ENCODE measurements at places on chromosomes 7 and 10. TPM values are rescaled to one million over a fixed set of nuclear protein-coding genes. Genes with fewer than 3 reads are reported as not detected.
A peak's percentile ranks its signal among the peaks of the same experiment; 100 is the strongest.

- DNase-seq = no peak
Observed at GRCh38 chr7:26185131-26185843, 15.3 kb downstream of the HNRNPA2B1 start.

DNA sequence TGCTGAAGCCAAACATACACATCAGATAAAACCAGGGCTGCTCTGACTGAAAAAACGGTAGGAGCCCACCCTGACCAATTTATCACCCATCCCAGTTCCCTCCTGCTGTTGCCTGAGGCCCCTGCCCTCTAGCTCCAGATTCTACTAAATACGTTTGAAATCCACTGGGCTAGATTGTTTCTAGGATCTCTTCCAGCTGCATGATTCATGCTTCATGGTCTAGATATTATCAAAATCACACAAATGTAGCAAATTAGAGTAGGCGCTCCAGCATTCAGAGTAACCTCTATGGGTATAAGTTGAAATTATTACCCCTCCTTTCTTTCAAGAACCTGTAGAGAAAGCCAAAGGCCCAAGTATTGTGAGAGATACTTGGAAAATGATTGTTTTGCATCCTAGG is 151.2 kb upstream of the FAM13C start:
- no peak for DNase-seq

- DNase-seq = no peak
Observed at GRCh38 chr7:131029002-131029401, 295.0 kb upstream of the KLF14 start.

DNA sequence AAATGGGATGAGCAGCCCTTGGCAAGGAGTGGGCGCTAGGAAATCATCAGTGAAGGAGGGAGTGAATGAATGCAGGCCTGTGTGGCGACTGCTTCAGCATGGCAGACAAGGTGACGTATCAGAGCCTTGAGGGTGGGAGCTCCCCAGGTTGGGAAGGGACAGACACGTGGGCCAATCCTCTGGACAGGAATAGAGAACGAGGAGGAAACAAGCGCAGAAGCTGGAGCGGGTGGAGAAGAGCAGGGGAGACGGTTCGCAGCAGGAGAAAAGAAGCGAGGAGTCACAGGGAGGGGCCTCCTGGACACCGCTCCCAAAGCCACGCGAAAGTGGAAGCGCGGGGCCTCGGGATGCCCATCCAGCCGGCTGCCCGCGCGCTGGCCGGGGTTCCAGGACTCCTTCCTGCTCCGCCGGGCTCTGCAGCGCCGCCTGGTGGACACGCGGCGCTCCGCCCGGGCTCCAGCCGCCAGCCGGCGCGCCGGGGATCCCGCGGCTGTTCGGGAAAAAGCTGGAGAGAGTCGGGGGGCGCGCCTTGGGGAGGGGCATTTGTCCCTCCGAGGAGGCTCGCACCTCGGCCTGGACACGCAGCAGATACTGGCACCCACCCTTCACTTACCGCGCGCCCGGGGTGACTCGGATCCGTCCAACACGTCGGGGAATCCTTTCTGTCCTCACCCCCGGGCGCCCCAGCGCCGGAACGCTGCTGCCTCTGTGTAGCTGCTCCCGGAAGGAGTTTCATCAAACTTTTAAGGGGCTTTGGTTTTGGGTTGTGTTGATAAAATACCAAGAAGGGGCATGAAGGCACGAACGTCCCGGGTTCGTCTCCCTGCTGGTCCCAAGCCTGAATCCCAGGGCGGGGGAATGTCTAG is 6.3 kb downstream of the ZNF503 start:
- peak; percentile 19 for DNase-seq

DNA sequence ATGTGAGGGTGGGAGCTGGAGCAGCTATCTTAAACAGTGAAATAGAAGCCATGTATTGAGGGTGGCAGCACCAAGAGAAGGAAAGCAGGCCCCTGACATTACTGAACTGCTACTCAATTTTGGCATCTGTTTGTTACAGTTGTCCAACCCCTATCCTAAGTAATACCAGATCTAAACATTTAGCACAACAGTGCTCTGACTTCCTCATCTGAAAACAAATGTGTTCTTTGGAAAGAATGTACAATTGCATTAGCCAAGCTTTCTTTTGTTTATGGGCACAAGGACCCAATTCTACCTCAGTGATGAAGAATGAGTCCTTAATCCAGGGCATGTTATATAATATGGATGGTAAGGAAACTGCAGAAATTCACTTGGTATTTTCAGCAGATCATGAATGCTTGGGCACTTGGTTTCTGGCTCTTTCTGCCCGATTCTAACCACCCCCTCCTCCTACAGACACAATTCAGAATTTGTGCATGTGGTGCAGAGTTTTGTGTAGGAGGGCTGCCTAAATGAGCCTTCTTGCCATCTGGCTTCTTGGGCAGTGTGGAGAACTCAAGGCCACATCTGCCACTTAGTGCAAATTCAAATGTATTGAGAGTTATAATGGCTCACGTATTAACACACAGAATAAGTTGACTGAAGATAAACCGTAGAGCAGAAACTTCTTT is 36.9 kb upstream of the KMT2E start:
- DNase-seq = no peak

DNA sequence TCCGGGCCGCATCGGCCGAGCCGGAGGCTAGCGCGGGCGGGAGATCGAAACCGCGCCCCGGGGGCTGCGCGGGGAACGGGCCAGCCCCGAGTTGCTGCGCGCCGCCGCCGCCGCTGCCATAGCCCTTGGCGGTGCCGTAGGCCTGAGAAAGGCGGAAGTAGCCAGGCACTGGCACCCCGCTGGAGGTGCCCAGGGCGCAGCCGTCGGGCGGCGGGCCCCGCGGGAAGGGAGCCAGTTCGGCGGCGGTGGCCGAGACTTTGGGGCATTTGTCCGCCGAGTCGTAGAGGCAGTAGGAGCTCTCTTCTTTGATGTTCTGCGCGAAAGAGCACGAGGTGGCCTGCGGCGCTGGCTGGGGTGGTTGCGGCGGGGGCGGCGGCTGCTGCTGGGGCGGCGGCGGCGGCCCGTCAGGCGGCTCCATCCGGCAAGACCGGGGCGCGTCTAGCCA is 587 bp downstream of the HOXA10 start:
- DNase-seq = no peak

GRCh38 chr10:78595269-78595619 is 473.5 kb upstream of the ZMIZ1 start:
- no peak for DNase-seq

DNA sequence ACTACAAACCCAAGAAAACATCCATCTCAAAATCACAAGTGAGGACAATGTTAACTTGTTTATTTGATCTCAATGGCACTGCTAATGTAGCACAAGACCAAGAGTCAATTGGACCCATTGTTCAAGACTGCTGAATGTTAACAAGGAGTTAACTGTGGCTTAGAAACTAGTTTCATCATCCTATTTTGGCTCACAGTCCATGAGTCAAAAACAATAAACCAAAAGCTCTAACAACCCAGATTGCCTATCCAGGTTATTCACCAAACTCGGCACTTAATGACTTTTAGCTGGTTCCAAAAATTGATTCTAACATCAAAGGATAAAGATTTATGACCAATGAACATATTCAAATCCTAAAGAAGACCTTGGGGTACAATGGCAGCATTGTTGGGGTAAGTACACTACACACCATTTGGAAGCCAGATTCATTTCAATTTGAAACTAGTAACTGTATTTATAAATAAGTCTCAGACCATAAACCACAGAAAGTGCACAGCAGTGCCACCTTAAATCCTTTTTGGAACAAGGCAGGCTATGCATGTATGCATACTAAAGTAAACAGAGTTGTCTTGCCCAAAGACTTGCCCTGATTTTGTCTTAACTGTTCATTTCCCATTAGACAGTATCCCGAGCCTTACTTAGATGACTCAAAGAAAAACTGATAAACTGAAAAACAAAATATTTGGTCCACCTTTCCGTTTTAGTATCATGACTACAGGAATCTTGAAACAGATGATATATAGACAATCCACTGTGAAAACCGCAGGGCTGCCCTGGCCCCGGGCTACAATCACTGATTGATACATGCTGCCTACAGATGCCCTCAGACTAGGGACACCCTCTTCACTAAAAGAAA is 84.5 kb downstream of the SRPK2 start:
- DNase-seq = no peak

DNA sequence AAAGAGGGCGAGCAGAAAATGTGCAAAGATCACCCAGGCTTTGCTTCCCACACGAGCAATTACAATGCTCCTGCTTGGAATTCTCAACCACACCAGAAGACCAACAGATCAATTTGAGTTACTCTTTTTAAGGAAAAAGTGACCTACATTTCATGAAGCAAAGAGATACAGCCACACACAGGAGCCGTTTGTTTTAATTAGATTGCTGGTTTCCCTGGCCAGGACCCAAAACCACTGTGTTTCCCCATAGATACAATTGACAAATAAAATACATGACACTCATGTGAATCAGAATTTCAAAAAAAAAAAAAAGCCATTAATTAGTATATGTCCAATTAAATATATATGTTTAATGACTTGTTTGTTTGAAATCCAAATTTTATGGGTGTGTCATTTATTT is 458.3 kb downstream of the PLXDC2 start:
- no peak for DNase-seq

DNA sequence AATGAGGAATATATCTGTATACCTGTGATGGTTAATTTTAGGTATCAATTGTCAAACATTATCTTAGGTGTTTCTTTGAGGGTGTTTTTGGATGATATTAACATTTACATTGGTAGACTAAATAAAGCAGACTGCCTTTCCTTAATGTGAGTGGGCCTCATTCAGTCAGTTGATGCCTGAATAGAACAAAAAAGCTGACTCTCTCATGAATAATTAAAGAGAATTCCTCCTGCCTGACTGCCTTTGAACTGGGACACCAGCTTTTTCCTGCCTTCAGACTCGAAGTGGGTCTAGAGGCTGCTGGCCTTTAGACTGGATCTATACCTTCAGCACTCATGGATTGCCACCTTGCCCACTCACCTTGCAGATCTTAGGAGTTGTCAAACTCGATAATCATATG is 117.9 kb upstream of the TMEM168 start:
- DNase-seq = no peak

GRCh38 chr10:79189853-79190435 is 121.2 kb downstream of the ZMIZ1 start:
- no peak for DNase-seq

DNA sequence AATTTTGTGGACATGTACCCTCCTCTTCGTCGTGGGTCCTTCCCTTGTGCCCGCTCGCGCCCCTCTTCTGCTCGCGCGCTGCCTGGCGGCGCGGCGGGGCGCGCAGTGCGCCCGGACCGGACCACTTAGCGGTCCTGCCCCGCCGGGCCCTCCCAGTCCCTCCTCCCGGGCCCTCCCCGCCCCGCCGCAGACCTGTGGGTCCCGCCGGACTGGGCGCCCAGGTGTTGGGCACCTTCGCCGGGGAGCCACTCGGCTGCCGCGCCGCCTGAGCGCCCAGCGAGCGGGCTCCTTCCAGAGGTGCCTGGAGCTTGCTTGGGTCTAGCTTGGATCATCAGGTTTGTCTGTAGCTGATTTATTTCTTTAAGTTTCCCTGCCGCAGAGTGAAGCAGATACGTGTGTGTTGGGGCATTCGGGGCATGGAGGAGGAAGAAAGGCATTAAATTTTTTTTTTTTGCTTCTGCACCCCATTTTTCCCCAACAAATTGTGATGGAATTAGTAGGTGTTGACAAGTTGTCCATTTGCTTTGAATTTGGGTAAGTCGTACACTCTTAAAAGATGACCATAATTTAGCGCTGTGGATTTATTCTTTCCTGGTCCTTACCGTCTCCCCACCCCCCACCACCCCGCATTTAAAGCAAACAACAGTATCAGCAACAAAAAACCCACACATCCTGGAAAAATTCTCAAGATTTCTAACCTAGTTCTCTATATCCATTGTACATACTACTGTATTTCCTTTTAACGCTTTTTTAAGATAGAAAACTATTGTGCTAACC is 905 bp downstream of the C1GALT1 start:
- DNase-seq = peak; percentile 57

- peak; percentile 55 for DNase-seq
Observed at GRCh38 chr7:142557971-142558582, 191.2 kb upstream of the PRSS1 start.

GRCh38 chr10:128007056-128007455 is 100.2 kb downstream of the PTPRE start:
- no peak for DNase-seq

GRCh38 chr7:156666368-156667109 is 26.0 kb downstream of the RNF32 start:
- DNase-seq = no peak

- DNase-seq = peak; percentile 41
Observed at GRCh38 chr10:17430647-17431355, 23.6 kb downstream of the ST8SIA6 start.

GPER1 gene
- 2.3 TPM for total RNA-seq

C7orf33 gene
- not detected for total RNA-seq

TNS3 gene
- total RNA-seq = 11.8 TPM

LAMB4 gene
- total RNA-seq = 0.13 TPM

HSPA14 gene
- total RNA-seq = 8.3 TPM

TMEM130 gene
- not detected for total RNA-seq
